NCI-H82 (cell line): ENCODE measurements at places on chromosomes 7 and 10.

- no peak for DNase-seq
Measured at GRCh38 chr7:97601931-97602457, 129.9 kb upstream of the TAC1 start.

DNA sequence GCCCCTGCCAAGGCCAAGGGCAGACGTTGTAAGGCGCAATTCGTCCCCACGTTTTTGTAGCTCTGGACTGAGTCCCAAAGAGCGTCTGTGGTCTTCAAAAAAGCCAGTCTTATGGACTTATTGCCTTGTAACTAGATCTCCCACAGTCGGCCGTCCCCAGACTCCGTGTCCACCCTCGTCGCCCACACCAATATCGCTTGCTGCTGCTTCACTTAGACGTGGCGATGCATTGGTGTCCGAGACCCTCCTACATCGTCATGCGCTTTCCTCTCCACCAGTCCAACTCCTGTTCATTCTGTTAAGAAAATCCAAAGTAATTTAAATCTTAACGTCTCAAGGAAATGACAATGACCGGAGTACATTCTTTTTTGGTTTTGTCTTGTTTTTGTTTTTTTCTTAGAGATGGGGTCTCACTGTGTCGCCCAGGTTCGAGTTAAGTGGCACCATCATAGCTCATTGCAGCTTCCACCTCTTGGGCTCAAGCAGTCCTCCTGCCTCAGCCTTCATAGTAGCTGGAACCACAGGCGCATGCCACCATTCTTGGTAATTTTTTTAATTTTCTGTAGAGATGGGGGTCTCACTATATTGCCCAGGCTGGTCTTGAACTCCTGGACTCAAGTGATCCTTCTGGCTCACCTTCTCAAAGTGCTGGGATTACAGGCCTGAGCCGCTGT, 851 bp downstream of the KIFBP start:
- DNase-seq, result peak; percentile 52

DNA sequence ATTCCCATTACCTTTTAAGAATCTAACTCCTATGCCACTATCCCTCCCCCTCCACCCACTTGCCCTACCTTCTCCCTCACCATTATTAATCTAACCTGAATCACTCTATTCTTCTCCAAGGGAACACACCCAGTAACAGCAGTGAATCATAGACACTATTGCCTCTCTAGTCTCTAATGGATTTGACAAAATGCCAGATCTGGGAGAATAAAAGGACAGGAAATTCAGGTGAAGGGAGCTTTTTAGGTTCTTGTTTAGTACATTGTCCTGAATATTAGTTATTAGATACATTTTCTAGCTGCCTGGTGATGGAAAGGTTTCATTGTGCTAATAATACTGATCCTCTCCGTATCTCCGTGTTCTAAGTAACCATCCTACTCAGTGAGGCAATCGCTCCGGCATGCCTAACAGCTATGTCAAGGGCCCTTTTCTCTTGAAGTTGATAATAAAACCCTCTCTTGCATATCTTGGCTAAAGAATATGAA, 4.1 kb upstream of the SFR1 start:
- no peak for DNase-seq

DNA sequence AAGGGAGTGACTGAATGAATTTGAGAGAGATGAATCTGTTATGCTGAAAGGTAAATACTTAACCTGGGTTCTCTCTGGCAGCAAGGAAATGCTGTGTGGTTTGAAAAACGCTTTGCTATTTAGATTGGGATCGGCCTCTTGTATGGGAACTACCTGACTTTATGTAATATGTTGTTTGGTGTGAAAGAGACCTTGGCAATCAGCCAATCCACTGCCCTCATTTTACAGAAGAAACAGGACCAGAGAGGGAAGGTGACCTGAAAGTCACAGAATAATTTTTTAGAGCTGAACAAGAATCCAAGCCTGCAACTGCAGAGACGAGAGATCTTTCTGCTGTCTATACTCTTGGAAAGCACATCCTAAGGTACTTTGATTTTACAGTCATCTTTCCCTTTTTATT, 1.0 kb downstream of the BUD31 start:
- DNase-seq, result no peak

GRCh38 chr7:34825221-34825620, 167.2 kb downstream of the NPSR1 start:
- no peak for DNase-seq

DNA sequence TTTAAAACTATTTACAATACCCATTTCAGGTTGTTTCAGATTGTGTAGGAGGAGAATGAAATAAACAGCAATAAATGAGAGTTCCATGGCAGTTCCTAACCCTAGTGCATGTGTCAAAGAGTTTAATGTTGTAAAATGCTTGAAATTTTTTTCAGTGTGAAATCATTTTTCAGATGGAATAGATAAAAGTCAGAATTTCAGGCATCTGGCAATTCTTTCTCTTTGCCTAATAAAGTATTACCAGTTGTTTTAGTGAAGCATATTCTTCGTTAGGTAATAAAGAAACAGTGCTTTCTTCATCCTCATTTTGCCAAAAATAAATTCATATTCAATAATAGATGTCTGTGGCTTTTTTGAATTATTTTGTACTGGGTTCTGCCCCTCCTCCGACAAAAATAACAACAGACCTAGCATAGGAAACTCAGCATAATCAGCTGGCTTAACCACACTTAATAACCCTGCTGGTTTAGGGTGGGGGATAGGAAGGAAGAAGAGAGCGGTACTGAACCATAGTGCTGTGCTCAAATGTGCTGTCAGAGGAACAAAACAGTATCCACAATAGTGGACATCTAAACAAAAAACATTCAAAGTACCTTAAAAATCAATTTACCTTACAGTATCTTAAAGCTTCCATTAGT, 39.1 kb downstream of the MINDY3 start:
- no peak for DNase-seq

DNA sequence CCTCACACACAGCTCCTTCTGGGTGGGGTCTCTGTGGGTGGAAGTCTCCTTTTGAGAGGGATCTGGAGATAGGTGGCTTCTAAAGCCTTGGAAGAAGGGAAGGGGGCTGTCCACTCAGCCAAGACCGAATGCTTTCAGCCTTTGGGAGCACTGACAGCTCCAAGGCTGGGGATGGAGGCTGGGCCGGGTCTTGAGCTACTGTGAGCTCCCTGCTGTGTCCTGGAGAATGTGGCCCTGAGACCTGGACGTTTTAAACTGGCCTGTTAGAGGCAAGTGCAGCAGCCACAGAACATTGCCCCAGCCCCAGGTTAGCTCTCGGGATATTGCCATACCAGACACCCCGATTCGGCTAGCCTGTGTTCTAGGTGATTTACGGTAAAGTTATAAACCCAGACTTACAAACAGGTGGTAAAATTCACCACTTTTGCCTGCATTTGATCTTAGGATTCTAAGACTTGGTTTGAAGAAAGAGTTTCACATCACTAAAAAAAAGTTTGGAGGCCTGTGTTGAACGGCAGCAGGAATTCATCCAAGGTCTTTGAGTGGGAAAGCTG, 548.5 kb upstream of the FOXK1 start:
- no peak for DNase-seq

DNA sequence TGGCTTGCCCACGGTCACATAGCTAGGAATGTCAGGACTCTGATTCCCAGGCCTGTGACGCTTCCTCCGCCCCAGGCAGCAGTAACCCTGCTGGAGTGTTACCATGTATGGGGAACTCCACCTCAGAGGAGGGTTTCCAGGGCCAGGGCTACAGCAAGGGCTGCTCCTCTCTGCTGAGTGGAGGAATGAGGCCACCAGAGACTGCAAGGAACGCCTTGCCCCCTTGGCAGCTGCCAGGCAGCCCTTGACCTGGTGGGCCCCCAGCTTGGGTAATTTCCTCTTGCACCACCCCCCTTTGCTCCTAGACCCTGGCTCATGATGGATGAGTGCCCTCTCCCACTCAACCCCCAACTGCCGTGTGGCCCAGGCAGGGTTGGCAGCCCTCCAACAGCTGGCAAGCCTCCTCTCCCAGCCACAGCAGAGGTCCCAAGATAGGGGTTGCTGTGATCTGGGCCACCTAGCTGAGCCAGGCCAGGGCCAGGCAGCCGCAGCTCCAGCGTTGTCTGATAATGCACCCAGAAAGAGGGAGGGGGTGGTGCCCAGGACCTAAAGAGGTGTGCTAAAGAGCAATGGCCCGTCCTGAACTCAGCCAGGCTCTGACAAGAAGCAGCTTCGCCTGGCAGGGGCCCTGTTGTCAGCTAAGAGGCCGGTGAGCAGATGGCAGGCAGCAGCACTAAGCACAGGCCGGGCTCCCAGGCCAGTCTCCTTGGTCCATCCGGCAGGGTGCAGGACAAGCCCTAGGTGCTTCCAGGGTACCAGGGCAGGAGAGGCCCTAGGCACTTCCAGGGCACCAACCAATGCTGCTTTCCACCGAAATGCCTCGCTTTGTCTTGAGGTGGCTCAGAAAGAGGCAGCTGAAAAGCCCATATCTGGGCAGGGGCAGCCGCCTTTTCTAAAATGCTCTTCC, 35.4 kb downstream of the DRGX start:
- DNase-seq, result no peak

DNA sequence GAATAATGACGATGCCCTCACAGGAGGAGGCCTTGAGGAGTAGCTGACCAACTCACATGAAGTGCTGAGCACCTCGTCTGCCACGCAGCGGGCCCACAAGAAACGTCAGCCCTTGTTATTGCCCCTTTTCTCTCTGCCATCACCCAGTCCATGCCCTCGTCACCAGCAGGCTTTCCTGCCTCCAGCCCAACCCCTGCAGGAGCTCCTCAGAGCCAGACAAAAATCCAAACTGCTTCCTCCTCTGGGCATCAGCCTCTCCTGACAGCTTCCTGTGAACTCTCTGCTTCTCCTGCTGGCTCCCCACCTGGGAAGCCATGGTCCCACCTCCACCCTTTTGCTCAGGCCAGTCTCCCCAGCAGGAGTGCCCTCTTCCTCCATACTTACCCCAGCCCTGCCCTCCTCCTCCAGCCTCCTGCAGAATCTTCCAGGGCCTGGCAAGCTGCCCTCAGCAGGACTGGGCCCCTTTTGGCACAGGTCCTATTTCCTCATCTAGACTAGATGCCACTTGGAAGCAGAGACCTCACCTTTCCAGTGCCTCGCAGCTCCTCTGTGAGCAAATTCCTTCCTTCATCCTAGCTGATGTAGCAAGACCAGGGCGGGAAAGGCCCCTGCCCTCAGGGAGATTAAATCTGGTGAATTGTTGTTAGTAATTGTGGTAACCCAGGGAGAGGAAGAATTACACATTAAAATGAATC, 115.1 kb downstream of the C10orf105 start:
- DNase-seq, result no peak
